ENCODE measurements at places on chromosomes 2 and 18.
A peak's percentile ranks its signal among the peaks of the same experiment; 100 is the strongest.

DNA sequence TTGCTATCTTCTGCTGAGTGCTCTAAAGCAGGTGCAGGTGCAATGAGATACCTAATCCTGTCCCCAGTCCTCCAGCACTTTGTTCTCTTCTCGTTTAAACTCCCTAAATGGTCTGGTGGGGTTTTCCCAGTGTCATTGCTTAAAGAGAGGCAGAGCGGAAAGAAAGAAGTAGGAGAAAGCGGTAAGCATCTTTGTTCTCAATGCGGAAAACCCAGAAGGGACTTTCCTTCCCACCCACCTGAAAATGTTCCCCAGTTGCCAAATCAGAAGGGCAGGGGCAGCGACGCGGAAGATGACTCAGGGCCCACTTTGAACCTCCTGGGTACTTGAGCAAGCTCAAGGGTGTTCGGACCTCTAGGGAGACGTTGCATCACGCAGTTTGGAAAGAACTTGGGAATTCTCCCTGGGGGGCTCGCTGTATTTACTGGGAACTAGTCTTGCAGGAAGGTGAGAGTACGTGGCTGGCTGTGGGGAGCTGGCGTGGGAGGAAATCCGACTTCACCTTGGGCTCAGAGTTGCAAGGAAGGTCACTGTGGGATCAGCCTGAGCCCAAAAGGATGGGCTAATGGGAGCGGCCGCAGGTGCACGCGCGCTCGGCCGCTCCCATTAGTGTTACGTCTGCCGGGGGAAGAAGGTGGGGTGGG is 589 bp upstream of the SGPP2 start:
- peaks cover 47% of the 10 kb centered on the region for H3K27me3 ChIP-seq
- no peak overlapping the region for H3K27ac ChIP-seq
- no peaks in the 10 kb centered on the region for H3K4me1 ChIP-seq
- no peaks in the 10 kb centered on the region for H3K36me3 ChIP-seq
- no peak overlapping the region for H3K4me3 ChIP-seq
- DNase-seq = no peak

- no peak for DNase-seq
- H3K27ac ChIP-seq = no peak overlapping the region
- no peaks in the 10 kb centered on the region for H3K27me3 ChIP-seq
- no peak overlapping the region for H3K4me3 ChIP-seq
- H3K4me1 ChIP-seq = no peaks in the 10 kb centered on the region
Measured at GRCh38 chr2:60334610-60335009, 218.8 kb downstream of the BCL11A start.

DNA sequence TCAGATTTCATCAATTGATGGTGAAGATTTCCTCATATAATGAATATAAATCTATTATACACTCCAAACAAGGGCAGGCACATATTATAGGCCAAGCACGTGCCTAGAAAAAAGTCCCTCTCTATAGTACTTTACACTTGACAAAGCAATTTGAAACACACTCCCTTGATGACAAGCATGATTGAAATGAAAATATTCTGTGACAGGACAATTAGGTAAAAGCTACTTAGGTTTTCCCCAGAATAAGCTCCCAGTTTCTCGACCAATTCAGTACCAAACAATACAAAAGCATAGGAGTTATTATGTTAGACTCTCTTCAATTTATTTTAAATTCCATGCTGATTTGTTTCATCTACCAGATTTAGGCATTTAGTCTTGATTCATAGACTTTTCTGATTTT is 47.7 kb downstream of the CCDC68 start:
- DNase-seq = no peak
- no peaks in the 10 kb centered on the region for H3K36me3 ChIP-seq
- no peaks in the 10 kb centered on the region for H3K4me1 ChIP-seq
- no peak overlapping the region for H3K4me3 ChIP-seq

DNA sequence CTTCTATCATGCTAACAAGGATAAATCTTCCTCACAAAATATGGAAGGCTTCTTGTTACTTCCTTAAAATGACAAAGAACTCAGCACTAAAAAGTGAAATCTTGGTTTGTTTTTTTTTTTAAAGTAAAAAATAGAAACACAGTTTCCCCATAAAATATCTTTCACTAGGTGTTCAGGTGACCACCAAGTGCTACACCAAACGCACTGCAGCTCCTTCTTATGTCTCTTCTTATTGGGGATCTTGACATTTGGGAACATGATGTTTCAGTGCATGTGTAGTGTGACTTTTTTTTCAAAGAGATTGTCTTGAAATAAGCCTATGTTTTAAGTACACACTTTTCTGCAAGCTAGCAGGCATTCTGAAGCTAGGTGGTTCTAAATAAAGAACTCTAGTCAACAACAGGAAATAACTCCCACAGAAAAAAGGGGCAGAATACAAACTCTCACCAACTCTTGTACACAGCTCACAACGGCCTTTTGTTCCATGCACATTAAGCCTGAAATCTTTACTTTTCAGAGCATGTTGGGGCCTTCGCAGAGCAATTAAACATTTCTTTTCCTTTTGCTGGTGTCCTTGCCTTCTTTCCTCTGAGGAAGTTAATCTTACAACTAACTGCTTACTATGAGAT is 13.2 kb upstream of the SERTAD2 start:
- no peak overlapping the region for H3K4me3 ChIP-seq
- no peaks in the 10 kb centered on the region for H3K36me3 ChIP-seq
- no peaks in the 10 kb centered on the region for H3K4me1 ChIP-seq
- DNase-seq = no peak
- no peak overlapping the region for H3K27ac ChIP-seq

- H3K36me3 ChIP-seq = no peaks in the 10 kb centered on the region
- H3K27me3 ChIP-seq = no peaks in the 10 kb centered on the region
- DNase-seq = no peak
- H3K27ac ChIP-seq = no peak overlapping the region
Measured at GRCh38 chr18:9944805-9945204, 31.0 kb downstream of the VAPA start.

- H3K27me3 ChIP-seq = no peaks in the 10 kb centered on the region
- H3K27ac ChIP-seq = no peak overlapping the region
Measured at GRCh38 chr2:136013955-136014354, 28.5 kb upstream of the DARS1 start.

GRCh38 chr2:230868947-230869913 is 4.5 kb downstream of the ITM2C start:
- no peak overlapping the region for H3K4me3 ChIP-seq
- peaks cover 36% of the 10 kb centered on the region for H3K4me1 ChIP-seq
- DNase-seq = peak; percentile 72
- peak overlapping the region; percentile 83 for H3K27ac ChIP-seq

DNA sequence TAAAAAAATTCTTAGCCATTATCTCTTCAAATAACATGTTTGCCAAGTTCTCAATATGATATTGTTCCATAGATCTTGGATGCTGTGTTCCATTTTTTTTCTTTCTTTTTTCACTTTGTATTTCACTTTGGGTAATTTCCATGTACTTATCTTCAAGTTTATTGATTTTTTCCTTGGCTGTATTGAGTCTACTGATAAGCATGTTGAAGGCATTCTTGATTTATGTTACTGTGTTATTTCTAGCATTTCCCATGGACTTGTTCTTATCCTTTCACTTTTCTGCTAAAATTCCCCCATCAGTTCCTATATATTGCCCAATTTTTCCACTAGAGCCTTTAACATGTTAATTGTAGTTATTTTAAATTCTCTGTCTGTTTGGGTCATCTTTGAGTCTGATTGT is 50.8 kb upstream of the CHN1 start:
- H3K36me3 ChIP-seq = no peaks in the 10 kb centered on the region
- no peak overlapping the region for H3K27ac ChIP-seq
- no peak overlapping the region for H3K4me3 ChIP-seq
- no peak for DNase-seq

DNA sequence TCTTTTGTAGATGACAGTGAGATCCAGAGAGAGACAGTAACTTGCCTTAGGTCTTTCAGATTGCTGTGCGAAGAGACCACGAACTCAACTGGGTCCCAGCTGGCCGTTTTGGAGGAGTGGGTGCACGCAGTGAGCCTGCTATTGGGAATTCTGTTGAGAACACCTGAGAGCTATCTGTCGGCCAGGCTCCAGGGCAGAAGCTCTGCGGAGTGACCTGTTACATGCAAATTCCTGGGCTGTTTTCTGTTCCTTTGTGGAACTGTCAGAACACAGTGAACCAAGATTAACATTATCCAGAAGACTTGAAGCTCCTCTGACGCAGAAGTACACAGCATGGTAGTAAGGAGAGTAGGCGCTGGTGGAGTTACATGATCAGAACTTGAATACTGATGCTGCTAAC is 99.5 kb upstream of the LMAN1 start:
- no peak overlapping the region for H3K4me3 ChIP-seq
- H3K4me1 ChIP-seq = no peaks in the 10 kb centered on the region
- H3K36me3 ChIP-seq = no peaks in the 10 kb centered on the region
- no peak overlapping the region for H3K27ac ChIP-seq
- no peak for DNase-seq

DNA sequence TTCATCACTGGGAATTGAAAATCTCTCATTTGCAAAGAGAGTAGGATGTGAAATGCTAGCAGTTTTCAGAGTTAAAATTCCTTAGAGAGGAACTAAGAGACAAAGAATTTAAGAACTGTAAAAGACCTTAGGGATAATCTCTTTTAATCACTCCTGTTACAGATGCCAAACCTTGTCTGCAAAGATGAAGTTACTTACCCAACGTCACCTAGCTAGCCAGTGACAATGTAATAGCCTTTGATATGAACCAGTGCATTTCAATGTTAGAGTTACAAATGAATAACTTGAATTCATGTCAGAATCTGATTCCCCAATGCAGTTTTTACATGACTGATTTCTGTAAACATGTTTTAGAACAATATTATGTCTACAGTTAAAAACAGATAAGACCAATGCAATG is 190.1 kb downstream of the LRP1B start:
- H3K27me3 ChIP-seq = no peaks in the 10 kb centered on the region
- H3K4me3 ChIP-seq = no peak overlapping the region
- H3K27ac ChIP-seq = no peak overlapping the region
- H3K4me1 ChIP-seq = no peaks in the 10 kb centered on the region
- DNase-seq = no peak

DNA sequence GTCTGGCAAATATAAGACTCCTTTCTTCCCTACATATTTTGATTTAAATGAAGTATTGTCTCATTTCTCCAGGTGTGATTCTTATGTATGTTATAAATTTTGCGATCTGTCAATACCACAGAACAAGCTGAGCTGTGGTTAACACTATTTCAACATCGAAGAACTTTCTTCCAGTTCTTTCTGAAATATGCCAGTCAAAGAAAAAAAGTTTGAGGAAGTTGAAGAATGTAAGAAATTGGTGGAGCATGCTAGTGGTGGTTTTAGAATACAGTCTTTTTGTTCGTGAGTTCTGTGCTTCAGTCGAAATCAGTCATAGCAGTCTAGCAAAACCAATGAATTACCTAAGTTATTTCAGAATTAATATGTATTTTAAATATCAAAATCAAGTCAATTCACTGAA is 8.6 kb upstream of the COBLL1 start:
- H3K27ac ChIP-seq = no peak overlapping the region
- no peaks in the 10 kb centered on the region for H3K36me3 ChIP-seq

DNA sequence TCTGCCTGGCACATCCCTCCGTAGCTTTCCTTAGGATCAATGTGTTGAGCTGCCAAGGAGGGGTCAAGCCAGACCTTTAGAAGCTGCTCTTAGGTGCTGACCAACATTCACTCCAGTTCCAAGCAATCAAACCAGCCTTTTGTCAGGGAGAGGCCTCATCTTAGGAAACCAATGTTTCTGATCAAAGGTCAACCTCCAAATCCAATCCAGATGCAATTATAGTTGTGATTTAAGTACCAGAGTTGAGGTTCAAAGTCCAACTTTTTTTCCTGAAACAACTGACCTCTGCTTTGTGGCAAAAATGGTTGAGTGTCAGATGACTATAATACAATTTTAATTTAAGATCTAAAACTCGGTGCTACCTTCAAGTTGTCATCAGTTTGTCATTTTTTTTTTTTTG is 303.4 kb downstream of the ALK start:
- DNase-seq = no peak
- H3K4me1 ChIP-seq = no peaks in the 10 kb centered on the region
- no peaks in the 10 kb centered on the region for H3K36me3 ChIP-seq
- H3K27ac ChIP-seq = no peak overlapping the region
- H3K4me3 ChIP-seq = no peak overlapping the region
- H3K27me3 ChIP-seq = no peaks in the 10 kb centered on the region

- no peak overlapping the region for H3K27ac ChIP-seq
- no peaks in the 10 kb centered on the region for H3K4me1 ChIP-seq
- no peak overlapping the region for H3K4me3 ChIP-seq
- no peaks in the 10 kb centered on the region for H3K27me3 ChIP-seq
- H3K36me3 ChIP-seq = no peaks in the 10 kb centered on the region
Measured at GRCh38 chr18:2256577-2256976, 314.7 kb downstream of the METTL4 start.

- H3K27ac ChIP-seq = no peak overlapping the region
- no peaks in the 10 kb centered on the region for H3K36me3 ChIP-seq
- no peaks in the 10 kb centered on the region for H3K27me3 ChIP-seq
- H3K4me1 ChIP-seq = no peaks in the 10 kb centered on the region
- DNase-seq = peak; percentile 70
- H3K4me3 ChIP-seq = no peak overlapping the region
Measured at GRCh38 chr18:77650799-77651385, 401.2 kb downstream of the GALR1 start.

DNA sequence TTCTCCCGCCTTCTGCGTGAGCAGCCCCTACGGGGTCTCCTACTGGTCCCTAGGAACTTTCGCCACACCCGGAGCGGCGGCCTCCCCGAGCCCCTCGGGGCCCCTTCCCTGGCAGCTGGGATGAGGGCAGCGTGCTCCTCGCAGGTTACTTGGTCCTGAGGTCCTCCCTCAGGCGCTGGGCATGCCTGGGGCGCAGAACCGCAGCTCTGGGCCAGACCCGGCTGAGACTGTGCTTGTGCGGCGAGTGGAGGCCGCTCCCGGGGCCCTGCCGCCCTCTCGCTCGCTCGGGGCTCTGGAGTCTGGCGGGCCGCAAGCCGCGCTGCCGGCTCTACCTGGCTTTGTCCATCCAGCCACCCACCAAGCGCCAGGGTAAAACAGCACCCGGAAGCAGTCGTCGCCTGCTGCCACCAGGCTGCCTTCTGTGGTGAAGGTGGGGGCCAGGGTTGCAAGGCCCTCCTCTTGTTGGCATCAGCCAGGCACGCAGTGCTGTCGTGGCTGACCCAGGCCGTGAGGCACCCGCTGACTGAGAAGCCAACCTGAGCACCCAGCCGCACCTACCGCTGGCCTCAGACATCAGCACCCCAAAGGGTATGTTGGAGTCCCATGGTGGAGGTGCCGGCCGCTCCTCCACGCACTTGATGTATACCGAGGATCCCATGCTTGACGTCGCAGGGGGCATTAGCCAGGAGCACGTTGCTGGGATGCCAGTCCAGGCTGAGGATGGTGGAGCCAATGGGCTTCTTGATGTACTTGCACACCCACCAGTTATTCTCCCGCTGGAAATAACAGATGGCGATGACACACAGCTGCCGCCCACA is 46.1 kb upstream of the PTH2R start:
- no peak overlapping the region for H3K27ac ChIP-seq
- no peaks in the 10 kb centered on the region for H3K27me3 ChIP-seq
- H3K4me3 ChIP-seq = no peak overlapping the region

Data from mesendoderm (in vitro differentiated cells).